ENCODE measurements at places on chromosomes 12 and 14.

DNA sequence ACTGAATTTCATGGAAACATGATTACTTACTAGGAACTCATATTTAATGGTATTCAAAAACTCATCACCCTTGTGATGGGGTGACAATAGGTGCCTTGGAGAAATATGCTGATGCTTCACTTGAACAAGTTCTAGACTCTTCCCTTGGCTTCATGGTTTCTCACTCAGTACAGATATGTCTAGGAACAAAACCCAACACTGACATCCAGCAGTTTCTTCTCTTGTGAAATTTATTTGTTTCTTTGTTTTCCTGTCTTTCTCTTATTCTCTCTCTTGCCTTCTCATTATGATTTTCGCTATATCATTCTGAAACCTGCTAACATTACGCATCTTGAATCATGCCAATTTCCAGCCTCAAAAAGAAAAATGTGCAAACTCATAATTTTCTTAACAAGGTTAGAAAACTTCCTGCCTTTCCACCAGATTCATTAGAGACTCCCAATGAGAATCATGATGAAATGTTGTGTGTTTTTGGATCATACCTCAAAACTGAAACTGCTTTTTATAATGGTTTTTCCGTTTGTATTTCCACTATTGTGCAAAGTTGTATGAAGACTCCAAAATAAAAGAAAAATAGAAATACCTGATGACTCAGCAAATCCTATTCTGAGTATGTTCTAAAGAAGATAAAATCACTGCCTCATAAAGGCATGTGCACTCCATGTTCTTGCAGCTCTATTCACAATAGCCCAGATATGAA lies 1021.5 kb downstream of the TMEM121 start:
- peaks cover 4% of the 10 kb centered on the region for H3K27me3 ChIP-seq
- no peaks in the 10 kb centered on the region for H3K4me1 ChIP-seq
- no peak for DNase-seq
- H3K36me3 ChIP-seq, result no peaks in the 10 kb centered on the region

- H3K4me3 ChIP-seq, result no peak overlapping the region
- no peaks in the 10 kb centered on the region for H3K4me1 ChIP-seq
- H3K36me3 ChIP-seq, result no peaks in the 10 kb centered on the region
- DNase-seq, result no peak
- H3K27me3 ChIP-seq, result peaks cover 11% of the 10 kb centered on the region
These were observed 113.0 kb upstream of the DAAM1 start for GRCh38 chr14:59075506-59075905.

DNA sequence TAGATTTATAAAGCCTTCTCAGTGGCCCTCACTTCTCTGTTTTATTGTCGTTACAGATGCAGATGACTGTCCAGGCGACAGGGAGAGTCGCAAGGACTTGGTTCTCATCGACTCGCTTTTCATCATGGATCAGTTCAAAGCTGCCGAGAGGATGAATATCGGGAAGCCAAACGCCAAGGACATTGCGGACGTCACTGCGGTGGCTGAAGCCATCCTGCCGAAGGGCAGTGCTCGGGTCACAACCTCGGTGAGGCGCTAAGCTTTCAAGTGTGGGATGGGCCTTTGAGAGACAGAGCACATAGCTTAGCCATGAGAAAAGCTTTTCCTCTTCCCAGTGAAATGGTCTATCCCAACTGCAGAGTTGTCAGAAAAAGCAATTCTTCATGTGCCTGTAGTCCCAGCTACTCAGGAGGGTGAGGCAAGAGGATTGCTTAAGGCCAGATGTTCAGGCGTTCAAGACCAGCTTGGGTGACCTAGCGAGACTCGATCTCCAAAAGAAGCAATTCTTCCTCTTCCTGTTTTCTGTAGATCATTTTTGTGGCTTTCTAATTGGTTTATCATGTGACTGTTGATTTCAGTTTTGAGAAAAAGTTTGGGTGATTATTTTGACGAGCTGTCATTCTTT lies 56.4 kb downstream of the EP400 start:
- no peak overlapping the region for H3K27ac ChIP-seq
- peaks cover 82% of the 10 kb centered on the region for H3K36me3 ChIP-seq
- no peaks in the 10 kb centered on the region for H3K4me1 ChIP-seq
- no peaks in the 10 kb centered on the region for H3K27me3 ChIP-seq
- DNase-seq, result no peak

- no peaks in the 10 kb centered on the region for H3K36me3 ChIP-seq
- peaks cover 8% of the 10 kb centered on the region for H3K27me3 ChIP-seq
- no peak overlapping the region for H3K4me3 ChIP-seq
- peaks cover 2% of the 10 kb centered on the region for H3K4me1 ChIP-seq
These were observed 8.3 kb downstream of the PYGL start for GRCh38 chr14:50936016-50936340.

- H3K4me1 ChIP-seq, result no peaks in the 10 kb centered on the region
- H3K27ac ChIP-seq, result no peak overlapping the region
- H3K27me3 ChIP-seq, result no peaks in the 10 kb centered on the region
- DNase-seq, result no peak
- no peak overlapping the region for H3K4me3 ChIP-seq
These were observed 37.1 kb upstream of the DHRS4 start for GRCh38 chr14:23916446-23916845.

DNA sequence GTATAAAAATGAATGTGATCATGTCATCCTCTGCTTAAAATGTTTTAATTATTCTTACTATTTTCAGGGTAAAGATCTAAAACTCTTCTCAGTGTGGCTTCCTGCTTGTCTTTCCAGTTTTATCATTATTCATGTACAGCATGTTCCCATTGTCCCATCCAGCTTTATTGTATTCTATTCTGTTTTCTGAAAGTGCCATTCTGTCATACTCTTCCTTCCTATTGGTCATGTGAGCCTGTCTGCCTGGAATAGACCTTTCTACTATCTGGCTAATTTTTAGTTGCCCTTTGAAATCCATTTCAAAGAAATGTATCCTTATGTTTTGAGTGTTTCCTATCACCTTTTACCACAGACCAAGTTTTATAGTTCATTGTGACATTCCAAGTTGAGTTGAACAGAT lies 34.9 kb downstream of the PALS1 start:
- no peaks in the 10 kb centered on the region for H3K36me3 ChIP-seq
- DNase-seq, result no peak
- peak overlapping the region; percentile 63 for H3K27ac ChIP-seq
- peaks cover 13% of the 10 kb centered on the region for H3K4me1 ChIP-seq
- H3K4me3 ChIP-seq, result no peak overlapping the region

GRCh38 chr12:86261142-86261541 lies 5.0 kb upstream of the MGAT4C start:
- peaks cover 4% of the 10 kb centered on the region for H3K36me3 ChIP-seq
- H3K27ac ChIP-seq, result no peak overlapping the region
- DNase-seq, result no peak
- no peaks in the 10 kb centered on the region for H3K27me3 ChIP-seq
- no peak overlapping the region for H3K4me3 ChIP-seq

DNA sequence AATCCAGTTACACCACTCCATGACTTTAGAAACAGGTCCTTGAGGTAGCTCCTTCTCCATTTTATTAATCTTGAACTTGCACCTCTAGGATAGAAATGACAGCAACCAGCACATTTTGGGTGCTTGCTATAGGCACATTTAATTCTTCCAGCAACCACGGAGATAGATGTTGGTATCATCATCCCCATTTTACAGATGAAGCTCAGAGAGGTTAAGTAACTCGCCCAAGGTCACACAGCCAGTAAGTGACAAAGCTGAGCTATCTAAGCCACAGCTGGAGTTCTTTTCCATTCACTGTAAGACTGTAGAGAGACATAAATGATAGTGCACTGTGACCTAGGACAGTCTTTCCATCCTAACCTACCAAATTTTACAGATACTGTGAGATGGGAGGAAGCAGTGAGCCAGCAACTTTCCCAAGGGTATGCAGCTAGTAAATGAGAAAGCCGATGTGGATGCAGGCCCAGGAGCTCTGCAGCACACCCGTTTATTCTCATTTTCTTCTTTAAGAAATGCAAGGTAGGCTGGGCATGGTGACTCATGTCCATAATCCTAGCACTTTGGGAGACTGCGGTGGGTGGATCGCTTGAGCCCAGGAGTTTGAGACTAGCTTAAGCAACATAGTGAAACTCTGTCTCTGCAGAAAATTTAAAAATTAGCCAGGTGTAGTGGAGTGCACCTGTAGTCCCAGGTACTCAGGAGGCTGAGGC lies 103.2 kb downstream of the TBX5 start:
- DNase-seq, result no peak
- no peaks in the 10 kb centered on the region for H3K4me1 ChIP-seq

DNA sequence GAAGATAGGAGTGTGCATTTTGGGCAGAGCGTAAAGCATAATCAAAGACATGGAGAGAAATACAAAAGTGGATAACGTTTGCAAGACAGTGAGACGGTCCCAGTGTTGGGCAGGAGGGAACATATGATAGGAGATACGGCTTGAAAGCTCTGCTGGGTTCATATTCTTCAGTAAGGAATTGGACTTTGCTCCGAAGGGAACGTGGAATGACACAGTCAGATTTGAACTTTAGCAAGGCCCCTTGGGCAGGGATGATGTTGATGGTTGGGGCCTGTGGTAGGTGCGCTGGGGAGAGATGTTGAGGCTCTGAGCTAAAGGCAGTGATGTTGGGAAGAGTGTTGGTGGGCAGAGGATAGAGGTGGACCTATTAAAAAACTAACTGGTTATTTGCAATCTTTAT lies 143.5 kb upstream of the TBX3 start:
- no peaks in the 10 kb centered on the region for H3K36me3 ChIP-seq
- no peak overlapping the region for H3K27ac ChIP-seq
- no peak for DNase-seq
- H3K4me3 ChIP-seq, result no peak overlapping the region
- H3K4me1 ChIP-seq, result no peaks in the 10 kb centered on the region
- H3K27me3 ChIP-seq, result peaks cover 4% of the 10 kb centered on the region

GRCh38 chr12:100268835-100269564 lies 2.0 kb downstream of the SCYL2 start:
- peak overlapping the region; percentile 68 for H3K27ac ChIP-seq
- H3K27me3 ChIP-seq, result no peaks in the 10 kb centered on the region
- H3K4me1 ChIP-seq, result peaks cover 58% of the 10 kb centered on the region
- DNase-seq, result no peak
- no peaks in the 10 kb centered on the region for H3K36me3 ChIP-seq

- no peak for DNase-seq
- H3K4me1 ChIP-seq, result no peaks in the 10 kb centered on the region
- H3K27ac ChIP-seq, result no peak overlapping the region
- no peak overlapping the region for H3K4me3 ChIP-seq
- H3K27me3 ChIP-seq, result peaks cover 10% of the 10 kb centered on the region
These were observed 97.7 kb downstream of the RMST start for GRCh38 chr12:97560350-97560749.

GRCh38 chr14:51185754-51186153 lies 54.3 kb upstream of the TMX1 start:
- no peak overlapping the region for H3K27ac ChIP-seq
- no peak for DNase-seq
- no peaks in the 10 kb centered on the region for H3K36me3 ChIP-seq
- peaks cover 1% of the 10 kb centered on the region for H3K27me3 ChIP-seq
- H3K4me1 ChIP-seq, result no peaks in the 10 kb centered on the region

DNA sequence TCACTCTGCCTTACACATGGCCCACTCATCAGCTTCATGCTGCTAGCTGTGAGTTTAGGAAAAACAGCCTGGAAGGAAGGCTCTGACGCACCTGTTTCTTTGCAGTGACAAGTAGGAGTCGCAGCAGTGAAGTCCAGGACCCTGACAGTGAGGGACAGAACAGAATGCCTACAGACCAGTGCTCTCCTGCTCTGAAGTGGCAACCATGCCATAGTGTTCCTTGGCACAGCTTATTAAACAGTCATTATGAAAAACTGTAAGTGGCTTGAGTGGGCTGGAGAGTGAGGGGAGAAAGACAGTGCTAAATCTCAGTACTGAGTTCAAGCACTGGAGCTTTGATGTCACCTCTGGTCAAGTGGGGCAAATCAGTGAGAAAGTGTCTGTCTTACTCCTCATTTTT lies 61.7 kb downstream of the MYRFL start:
- no peak for DNase-seq
- no peaks in the 10 kb centered on the region for H3K4me1 ChIP-seq
- H3K4me3 ChIP-seq, result no peak overlapping the region

GRCh38 chr12:113537751-113538087 lies 66.0 kb upstream of the LHX5 start:
- peaks cover 39% of the 10 kb centered on the region for H3K27me3 ChIP-seq
- no peak overlapping the region for H3K4me3 ChIP-seq
- H3K27ac ChIP-seq, result no peak overlapping the region
- no peaks in the 10 kb centered on the region for H3K36me3 ChIP-seq
- DNase-seq, result no peak
- H3K4me1 ChIP-seq, result no peaks in the 10 kb centered on the region

- peaks cover 8% of the 10 kb centered on the region for H3K4me1 ChIP-seq
- no peaks in the 10 kb centered on the region for H3K27me3 ChIP-seq
- H3K27ac ChIP-seq, result no peak overlapping the region
- H3K4me3 ChIP-seq, result no peak overlapping the region
- H3K36me3 ChIP-seq, result no peaks in the 10 kb centered on the region
- DNase-seq, result no peak
These were observed 2.1 kb upstream of the PLEK2 start for GRCh38 chr14:67413806-67414769.

DNA sequence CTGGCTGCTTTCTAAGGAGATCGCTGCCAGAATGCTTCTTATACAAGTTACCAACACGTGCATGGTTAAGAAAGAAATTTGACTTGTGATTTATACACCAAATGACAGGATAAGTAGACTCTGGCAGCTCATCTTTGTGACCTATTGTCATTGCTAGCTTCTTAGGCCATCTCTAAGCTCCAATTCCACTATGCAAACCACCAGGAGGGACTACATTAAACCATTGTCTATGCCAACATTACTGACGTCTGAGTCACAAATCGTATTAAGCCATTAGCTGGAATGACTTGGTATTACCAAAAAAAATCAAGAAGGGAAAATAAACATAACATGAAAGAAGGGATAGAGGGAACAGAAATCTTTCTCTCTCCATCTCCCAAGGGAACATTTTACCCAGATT lies 15.8 kb upstream of the VPS33A start:
- H3K27ac ChIP-seq, result no peak overlapping the region
- H3K27me3 ChIP-seq, result no peaks in the 10 kb centered on the region
- H3K36me3 ChIP-seq, result no peaks in the 10 kb centered on the region
- H3K4me1 ChIP-seq, result no peaks in the 10 kb centered on the region

DNA sequence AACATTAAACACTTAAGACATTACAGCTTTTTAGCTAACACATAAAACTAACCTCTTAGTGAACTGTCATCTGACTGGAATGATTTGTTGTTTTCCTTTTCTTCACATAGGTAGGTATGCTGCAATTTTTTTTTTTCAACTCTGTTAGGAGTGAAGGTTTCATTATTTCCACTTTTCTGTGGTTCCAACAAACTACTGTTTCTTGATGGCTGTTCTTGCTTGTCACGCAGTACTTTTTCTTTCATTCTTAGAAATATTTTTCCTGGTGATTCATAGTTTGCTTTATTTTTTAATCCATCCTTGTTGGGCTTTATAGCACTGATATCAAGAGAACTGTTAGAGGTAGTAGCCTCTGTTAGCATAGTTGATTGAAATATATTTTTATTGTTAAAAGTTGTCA lies 6.3 kb downstream of the MIS18BP1 start:
- H3K4me1 ChIP-seq, result peaks cover 33% of the 10 kb centered on the region
- no peak for DNase-seq
- H3K27me3 ChIP-seq, result no peaks in the 10 kb centered on the region

DNA sequence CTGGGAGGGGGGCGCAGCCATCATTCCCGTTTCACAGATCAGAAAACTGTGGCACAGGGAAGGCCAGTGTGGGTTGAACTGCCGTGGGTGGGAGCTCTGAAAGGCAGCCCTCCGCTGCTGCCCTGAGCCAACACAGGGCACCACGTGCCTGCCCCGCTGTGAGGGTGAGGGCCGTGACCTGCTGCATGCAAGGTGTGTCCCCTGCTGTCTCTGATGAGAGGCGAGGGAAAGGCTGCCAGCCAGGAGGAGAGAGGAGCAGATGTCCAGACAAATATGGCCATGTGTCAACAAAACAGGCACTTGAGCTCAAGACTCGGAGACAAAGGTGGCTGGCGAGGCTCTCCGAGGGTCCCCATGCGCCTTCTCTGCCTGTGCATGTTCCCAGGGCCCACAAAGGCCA lies 108.8 kb downstream of the RBM19 start:
- H3K36me3 ChIP-seq, result no peaks in the 10 kb centered on the region
- H3K27ac ChIP-seq, result no peak overlapping the region
- peaks cover 5% of the 10 kb centered on the region for H3K4me1 ChIP-seq
- no peaks in the 10 kb centered on the region for H3K27me3 ChIP-seq
- no peak overlapping the region for H3K4me3 ChIP-seq
